ENCODE measurements at places on chromosomes 3 and 15.

DNA sequence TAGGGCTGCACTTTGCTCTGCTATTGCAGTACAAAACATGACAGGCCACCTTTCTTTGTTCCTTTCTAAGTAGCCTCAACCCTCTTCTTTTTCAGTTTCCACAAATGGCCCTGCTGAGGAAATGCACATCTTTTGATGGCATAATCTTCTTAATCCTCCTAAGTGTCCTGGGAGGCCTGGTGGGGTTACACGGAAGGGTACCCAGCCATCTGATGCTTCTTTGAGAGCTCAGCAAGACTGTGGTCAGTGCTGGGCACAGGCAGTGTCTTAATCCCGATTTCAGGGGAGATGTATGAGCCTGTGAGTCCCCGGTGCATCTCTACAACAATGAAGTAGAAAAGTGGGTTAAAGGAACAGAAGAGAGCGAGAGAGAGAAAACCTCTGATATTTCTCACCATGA lies 404.8 kb downstream of the GRM7 start:
- no peak for DNase-seq

DNA sequence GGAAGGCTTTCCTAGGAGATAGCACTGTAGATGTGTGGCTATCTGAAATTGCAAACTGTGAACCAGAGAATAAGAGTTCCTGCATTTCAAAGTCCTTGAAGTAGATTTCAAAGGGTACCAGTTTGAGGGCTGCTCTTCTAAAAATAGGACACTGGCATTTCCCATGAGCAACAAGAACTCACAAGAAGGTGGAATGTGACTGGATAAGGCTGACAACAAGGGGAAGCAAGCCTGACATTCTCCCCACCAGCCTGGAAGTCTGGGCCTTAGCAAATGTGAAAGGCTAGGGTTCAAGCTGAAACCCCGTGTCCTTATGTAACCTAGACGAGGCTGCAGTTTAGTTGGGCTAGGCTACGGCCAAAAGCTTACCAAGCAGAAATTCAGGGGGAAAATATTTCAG lies 18.7 kb upstream of the TJP1 start:
- DNase-seq: no peak

DNA sequence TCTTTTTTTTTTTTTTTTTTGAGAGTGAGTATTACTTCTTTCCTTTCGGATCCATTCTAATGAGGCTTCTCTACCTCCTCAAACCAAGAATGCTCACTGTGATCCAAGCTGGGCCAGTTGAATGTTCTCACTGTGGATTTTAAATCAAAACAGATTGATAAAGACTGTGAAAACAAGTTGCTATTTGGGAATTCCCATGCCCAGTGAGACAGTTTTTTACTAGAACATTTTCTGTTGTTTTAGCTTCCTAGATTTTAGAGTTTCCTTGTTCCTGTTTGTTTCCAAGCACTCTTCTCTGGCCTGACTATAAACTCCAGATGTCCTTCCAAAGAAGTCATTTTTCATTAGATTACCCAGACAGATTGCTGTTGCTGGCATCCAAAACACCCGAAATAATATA lies 60.1 kb upstream of the GALNT15 start:
- no peak for DNase-seq

GRCh38 chr3:28890373-28890772 lies 390.5 kb upstream of the RBMS3 start:
- no peak for DNase-seq

Measured in stimulated activated CD4-positive, alpha-beta T cell treated with anti-CD3 and anti-CD28 coated beads, Interleukin-1b, Interleukin-23, amount 100 ng/mL, for 4 hours (primary cell).